CD4-positive, alpha-beta T cell (primary cell): ENCODE measurements at places on chromosomes 2 and 18.

GRCh38 chr18:76819411-76820136 lies 2.8 kb upstream of the ZNF236 start:
- H3K4me3 ChIP-seq = no peak overlapping the region
- no peak for DNase-seq
- peaks cover 8% of the 10 kb centered on the region for H3K36me3 ChIP-seq
- peaks cover 37% of the 10 kb centered on the region for H3K4me1 ChIP-seq
- no peak overlapping the region for H3K27ac ChIP-seq

DNA sequence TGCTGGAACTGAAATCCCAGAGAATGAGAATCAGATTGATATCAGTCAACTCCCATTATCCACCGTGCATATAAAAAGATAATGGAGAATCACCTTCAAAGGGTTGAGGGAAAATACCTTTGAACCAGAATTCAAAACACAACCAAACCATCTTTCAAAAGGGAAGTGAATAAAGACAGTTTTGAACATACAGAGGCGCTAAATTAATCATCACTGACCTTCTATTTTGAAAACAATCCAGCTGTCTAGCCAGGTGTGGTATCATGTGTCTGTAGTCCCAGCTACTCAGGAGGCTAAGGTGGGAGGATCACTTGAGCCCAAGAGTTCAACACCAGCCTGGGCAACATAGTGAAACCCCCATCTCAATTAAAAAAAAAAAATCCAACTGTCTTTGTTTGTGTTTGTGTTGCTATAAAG lies 63.6 kb downstream of the TRABD2A start:
- H3K27ac ChIP-seq = no peak overlapping the region
- H3K4me1 ChIP-seq = peaks cover 45% of the 10 kb centered on the region

DNA sequence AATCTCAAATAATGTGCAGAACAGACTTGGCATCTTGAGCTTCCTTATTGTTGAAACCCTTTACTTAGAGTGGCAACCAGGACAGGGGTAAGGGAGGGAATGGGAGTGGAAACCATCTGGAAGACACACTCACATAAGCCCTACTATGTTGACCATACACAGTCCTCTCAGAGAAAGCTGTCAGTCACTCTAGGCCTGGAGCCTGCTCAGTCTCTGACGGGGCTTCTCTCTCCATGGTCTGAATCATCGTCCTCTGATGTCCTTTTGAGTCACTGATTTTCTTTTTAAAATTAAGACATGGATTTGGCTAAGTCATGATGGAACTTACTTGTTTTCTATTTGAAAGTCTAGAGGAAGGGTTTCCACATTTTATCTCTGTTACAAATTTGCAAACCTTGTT lies 74.0 kb downstream of the MYO1B start:
- H3K27me3 ChIP-seq = no peaks in the 10 kb centered on the region
- H3K4me1 ChIP-seq = peaks cover 8% of the 10 kb centered on the region
- no peak for DNase-seq
- H3K4me3 ChIP-seq = no peak overlapping the region
- H3K36me3 ChIP-seq = no peaks in the 10 kb centered on the region

DNA sequence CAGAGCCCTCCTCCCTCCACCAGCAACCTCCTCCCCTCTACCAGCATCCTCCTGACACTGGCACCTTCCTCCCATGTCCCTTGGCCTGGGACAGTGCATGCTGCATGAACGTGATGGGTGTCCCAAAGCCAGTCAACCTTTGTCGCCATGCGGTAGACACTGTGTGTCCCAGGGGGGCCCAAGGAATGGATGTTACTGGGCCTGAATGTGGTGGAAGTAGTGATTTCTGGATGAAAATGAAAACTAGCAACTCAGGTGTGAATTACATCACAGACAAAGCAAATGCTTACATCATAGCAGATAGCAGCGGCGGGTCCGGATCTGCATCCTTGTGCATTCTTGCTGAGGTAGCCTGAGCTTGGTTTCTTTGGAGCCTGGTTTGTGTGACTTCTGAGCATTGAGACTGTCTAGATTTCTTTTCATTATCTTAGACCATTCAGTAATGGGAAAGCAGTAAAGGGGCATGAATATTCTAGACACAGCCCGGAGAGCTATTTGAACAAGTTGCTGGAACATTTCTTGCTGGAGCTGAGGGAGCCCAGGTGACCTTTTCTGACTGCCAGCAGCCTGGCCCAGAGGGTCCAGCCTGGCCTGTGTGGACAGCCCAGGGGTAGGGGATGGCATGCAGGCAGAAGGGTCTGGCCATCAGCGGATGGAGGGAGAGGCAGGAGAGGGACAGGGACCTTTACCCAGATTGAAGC lies 100.4 kb downstream of the FAM210A start:
- no peak overlapping the region for H3K4me3 ChIP-seq
- H3K27me3 ChIP-seq = no peaks in the 10 kb centered on the region
- H3K36me3 ChIP-seq = peaks cover 32% of the 10 kb centered on the region
- DNase-seq = no peak

DNA sequence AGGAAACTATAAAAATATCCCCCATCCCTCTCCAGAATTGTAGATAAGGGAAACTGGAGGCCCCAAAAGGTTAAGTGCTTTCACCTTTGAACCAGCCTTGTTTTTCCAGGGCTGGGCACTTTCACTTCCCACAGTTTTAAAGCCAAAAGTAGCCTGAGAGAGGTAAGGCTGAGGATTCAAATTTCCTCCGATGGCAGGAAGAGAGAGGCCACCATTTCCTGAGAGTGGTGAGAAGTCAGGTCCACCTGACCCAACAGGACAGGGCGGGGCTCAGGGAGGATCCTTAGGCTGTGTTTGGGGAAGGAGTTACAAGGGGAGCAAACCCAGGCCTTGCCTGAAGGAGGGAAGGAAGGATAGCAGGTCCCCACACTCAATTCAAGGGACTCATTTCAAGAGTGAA lies 4.7 kb upstream of the TEX261 start:
- no peak for DNase-seq
- H3K36me3 ChIP-seq = no peaks in the 10 kb centered on the region
- no peak overlapping the region for H3K27ac ChIP-seq
- H3K4me1 ChIP-seq = peaks cover 19% of the 10 kb centered on the region
- no peaks in the 10 kb centered on the region for H3K27me3 ChIP-seq

GRCh38 chr2:20677301-20678085 lies 10.5 kb downstream of the GDF7 start:
- no peak for DNase-seq
- peaks cover 9% of the 10 kb centered on the region for H3K36me3 ChIP-seq
- no peak overlapping the region for H3K4me3 ChIP-seq
- H3K27me3 ChIP-seq = peaks cover 4% of the 10 kb centered on the region
- no peak overlapping the region for H3K27ac ChIP-seq

DNA sequence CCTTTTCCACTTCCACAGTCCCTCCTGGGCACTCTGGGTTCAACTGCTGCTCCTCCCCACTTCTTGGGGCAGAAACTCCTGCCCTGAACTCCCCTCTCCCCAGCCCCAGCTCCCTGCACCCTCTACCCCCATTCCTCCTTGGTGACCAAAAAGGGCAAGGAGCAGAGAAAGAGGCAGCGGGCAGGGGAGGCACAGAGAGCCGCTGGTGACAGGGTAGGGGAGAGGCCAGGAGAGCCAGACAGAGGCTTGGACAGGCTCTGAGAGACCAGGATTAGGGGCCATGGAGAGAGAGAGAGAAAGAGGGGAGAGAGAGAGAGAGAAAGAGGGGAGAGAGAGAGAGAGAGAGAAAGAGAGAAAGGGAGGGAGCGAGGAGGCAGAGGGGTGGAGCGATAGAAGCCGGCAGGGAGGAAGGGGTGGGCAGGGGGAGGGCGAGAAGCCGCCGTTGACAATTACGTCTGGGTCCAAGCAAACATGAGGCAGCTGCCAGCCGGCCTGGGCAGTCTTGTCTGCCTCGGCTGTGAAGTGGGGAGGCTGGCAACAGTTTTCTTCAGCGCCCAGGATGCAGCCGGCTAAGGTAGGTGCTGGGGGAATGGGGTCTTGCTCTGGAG lies at the start of gene KCNIP3:
KCNIP3 (plus strand) TSS at position 468 of the 608 bp plus-strand sequence; CDS start at position 560, 92 bp downstream.
- no peaks in the 10 kb centered on the region for H3K4me1 ChIP-seq
- no peak for DNase-seq
- no peak within 1 kb of the TSS for H3K4me3 ChIP-seq
- H3K27ac ChIP-seq = no peak within 1 kb of the TSS
- no peaks in the 10 kb centered on the region for H3K27me3 ChIP-seq
- H3K36me3 ChIP-seq = no peaks in the 10 kb centered on the region

- no peak overlapping the region for H3K27ac ChIP-seq
- no peak for DNase-seq
- no peaks in the 10 kb centered on the region for H3K27me3 ChIP-seq
- no peaks in the 10 kb centered on the region for H3K36me3 ChIP-seq
- no peak overlapping the region for H3K4me3 ChIP-seq
- H3K4me1 ChIP-seq = no peaks in the 10 kb centered on the region
Observed at GRCh38 chr2:13585732-13586131, 869.0 kb downstream of the TRIB2 start.

GRCh38 chr18:3402982-3403451 lies 47.0 kb upstream of the TGIF1 start:
- no peak overlapping the region for H3K4me3 ChIP-seq
- no peaks in the 10 kb centered on the region for H3K36me3 ChIP-seq
- H3K27ac ChIP-seq = no peak overlapping the region
- peaks cover 4% of the 10 kb centered on the region for H3K4me1 ChIP-seq
- no peaks in the 10 kb centered on the region for H3K27me3 ChIP-seq

GRCh38 chr18:1394966-1395365 lies 490.3 kb downstream of the ADCYAP1 start:
- no peaks in the 10 kb centered on the region for H3K36me3 ChIP-seq
- H3K27me3 ChIP-seq = no peaks in the 10 kb centered on the region
- H3K27ac ChIP-seq = no peak overlapping the region
- no peaks in the 10 kb centered on the region for H3K4me1 ChIP-seq
- H3K4me3 ChIP-seq = no peak overlapping the region

DNA sequence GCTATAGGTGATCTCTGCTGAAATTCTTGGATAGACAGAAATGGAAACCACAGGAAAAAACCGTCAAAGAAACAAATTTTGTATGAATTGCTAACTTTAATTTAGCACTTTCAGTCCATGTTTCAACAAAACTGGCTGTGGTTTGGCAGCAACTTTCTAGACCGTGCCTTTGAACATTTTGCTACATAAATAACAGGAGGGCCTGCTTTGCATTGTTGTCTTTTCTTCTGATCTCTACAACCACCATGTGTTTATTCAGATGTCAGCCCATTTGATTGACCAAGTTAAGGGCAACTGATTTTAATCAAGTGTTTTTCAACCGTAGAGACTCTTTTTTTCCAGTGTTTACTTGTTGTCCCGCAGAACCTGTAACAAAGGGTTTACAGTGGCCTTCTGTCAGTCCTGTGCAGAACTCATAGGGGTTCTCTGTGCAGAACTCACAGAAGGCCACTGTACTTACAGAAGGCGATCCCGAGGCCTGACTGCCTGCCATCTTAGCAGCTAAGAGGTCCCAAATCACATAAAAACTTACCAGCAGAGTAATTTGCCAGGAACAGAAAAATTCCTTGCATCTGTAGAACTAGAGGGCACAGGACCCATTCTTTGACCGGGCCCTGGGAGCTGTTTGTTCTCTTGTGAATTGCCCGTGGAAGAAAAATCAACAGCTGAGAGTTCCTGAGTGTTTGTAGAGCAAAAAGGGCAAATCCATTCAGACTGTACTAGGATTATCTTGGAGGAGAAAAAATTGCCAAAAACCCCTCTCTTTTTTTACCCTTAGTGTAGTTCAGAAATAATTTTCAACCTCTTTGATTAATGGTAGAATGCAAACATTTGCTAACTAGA lies 120.6 kb downstream of the PRKRA start:
- no peak overlapping the region for H3K4me3 ChIP-seq
- H3K36me3 ChIP-seq = no peaks in the 10 kb centered on the region
- H3K27me3 ChIP-seq = no peaks in the 10 kb centered on the region
- H3K27ac ChIP-seq = no peak overlapping the region
